ENCODE measurements at places on chromosomes 11 and 22. TPM values are rescaled to one million over a fixed set of nuclear protein-coding genes. Genes with fewer than 3 reads are reported as not detected.

DNA sequence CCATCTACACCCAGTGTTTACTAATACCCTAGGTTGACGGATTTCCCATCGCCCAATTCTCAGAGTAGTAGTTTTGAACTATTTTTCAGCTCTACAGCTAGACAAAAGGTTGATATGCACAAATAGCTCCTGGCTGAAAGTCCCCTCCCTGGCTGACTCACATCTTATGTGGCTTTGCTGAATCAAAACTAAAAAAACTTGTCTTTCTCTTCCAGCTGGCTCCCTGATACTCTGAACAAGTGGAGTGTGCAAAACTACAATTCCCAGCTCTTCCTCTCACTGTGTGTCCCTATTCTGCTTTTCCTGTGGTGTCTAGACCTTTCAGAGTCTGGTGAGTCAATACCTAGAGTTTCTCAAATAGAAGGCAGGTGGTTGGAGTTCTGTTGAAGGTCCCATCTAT lies 12.7 kb upstream of the LARGE1 start:
- no peak for DNase-seq

DNA sequence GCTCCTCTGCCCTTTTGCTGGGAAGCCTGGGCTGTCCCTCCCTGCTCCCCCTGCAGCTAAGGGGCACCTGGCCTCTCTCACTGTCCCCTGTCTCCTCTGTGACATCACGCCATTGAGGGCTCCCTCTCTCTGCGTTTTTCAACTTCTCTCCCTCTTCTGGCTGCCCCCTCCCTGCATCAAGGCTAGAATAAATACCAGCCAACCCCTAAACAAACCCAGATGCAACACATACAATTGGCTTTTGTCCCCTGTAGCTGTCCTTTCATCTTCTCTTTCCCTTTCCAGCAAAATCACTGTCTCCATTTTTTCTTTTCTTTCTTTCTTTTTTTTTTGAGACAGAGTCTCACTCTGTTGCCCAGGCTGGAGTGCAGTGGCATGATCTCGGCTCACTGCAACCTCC lies 3.3 kb upstream of the MIEF1 start:
- DNase-seq = no peak

GRCh38 chr11:44456544-44457300 lies 108.7 kb upstream of the CD82 start:
- DNase-seq = no peak

Gene INS
- total RNA-seq = not detected

DNA sequence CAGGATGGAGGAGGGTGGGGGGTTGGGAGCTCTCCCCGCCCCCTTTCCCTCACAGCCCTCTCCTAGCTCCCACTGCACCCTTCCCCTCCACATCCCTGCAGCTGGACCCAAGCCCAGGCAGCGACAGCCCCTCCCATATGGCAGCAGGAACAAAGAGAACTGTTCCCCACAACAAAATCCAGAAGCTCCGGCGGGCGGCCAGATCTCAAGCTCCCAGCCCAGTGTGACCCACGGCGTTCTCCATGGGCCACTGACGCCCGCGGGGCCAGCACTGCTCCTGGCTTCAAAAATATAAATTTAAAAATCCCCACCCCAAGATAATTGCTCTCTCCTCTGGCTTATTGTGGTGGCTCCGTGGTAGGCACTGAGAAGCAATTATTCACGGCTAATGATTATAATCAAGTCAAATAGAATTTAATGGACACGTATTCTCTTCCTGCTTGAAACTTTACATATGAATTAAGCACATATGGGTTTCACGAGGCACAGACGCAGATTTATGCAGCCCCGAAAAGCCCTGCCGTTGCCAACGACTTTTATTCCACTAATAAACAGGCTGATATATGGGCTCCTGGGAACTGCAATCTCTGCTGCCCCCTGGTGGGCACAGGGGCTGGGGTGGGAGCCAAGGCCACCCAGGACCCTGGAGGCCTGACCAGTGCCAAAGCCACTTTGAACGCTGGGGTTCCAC lies 17.5 kb downstream of the MACROD1 start:
- peak; percentile 68 for DNase-seq

DNA sequence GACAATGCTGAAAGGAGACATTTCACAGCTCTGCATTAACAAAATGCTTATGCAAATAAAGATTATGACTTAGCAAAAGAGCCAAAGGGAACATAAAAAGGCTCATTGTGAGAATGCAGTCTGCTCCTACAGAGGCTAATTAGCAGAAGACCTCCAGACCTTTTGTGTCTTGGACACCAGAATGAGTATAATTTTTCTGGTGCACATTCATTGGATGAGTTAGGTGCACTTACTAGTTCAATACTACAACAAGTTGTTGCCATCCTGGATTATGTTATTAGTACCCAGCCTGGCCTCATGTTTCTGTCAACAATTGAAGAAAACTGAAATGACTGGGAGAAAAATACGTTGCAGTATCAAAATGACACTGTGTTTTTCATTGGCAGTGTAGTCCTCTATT lies 613.2 kb upstream of the CHORDC1 start:
- DNase-seq = no peak

GRCh38 chr11:8342821-8343681 lies 79.4 kb upstream of the LMO1 start:
- no peak for DNase-seq

- peak; percentile 67 for DNase-seq
Measured at GRCh38 chr22:28855355-28856094, 27.8 kb upstream of the ZNRF3 start.

Gene BTBD18
- total RNA-seq = not detected

DNA sequence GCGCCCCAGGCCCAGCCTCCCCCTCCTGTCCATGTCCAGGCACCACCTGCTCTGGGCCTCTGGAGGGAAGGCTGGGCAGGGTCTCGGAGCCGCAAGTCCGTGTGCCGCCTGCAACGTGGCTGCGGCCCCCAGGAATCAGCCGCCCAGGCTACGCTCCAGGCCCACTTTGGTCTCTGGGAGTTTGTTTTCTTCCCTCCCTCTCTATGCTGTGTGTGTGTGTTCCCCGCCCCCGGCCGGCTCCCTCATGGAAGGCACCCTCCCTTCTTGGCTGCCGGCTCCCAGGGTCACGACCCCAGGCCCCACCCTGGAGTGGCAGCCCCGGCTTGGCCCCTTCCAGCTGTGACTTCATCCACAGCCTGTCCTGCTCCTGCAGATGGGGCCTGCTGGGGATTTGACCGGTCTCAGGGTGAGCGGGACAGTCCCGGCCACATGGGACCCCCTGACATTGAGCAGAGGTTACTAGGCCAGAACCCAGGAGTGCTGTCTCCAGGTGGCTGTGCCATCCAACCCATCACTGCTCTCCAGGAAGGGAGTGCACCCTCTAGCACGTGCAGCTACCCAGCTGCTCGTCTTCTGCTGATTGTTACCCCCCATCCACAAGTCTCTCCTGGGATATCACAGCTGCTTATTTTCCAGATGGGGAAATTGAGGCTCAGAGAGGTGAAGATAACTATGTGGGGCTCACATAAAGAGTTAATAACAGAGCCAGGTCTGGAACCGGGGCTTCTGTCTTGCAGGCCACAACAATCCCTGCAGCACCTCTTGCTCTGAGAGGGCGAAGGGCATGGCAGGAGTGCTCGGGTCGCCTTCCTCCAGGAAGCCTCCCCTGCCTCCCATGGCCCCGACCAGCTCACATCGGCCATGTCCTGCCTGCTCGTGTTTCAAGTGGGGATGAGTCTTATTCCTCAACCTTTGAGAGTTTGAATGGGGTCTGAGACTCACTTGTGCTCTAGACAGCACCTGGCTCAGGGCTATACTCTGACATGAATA lies 2.8 kb upstream of the LIF start:
- DNase-seq = no peak

DNA sequence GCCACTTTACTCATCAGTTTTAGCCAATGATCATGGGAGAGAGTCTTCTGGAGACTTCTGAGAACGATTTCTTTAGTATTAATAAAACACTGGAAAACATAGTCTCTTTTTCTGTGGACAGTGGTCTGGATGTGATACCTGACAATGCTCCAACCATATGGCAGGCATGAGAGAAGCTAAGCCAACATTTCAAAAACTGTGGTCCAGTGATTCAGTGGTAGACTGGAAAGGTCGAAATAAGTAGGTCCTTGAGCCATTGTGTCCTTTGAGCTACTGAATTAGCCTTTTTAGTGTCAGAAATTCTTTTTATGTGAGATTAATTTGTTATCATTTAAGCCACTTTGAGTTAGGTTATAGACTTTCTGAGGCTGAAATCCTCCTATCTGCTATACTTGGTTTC lies 197.7 kb upstream of the CTSC start:
- DNase-seq = no peak

DNA sequence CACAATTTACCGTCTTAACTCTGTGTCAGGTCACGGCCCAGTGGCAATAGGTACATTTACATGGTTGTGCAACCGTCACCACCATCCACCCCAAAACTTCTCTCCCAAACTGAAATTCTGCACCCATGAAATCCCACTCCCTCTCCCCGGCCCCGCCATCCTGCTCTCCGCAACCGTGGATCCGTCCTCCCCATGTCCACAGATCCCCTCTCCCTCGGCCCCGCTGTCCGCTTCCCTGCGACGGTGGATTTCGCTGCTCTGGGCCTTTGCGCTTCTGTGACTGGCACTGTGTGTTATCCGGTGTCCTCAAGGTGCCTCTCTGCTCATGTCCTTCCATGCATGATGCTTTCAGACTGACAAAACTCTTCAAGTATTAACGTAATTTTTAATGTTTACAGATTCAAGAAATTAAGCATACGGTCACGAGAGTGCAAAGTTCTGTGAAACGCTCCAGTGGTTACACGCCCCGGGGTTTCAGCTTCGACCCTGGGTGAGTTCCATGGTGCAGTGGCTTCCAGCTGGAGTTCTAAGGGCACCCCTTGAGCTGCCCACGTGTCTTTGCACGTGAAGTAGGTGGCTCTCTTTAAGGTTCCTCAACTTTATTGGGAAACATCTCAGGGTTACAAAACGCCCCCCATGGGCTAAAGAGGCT lies 76.4 kb downstream of the KCNQ1 start:
- no peak for DNase-seq

Gene CD6
- total RNA-seq = not detected

Gene IL17RA
- 11.9 TPM for total RNA-seq

GRCh38 chr11:3843326-3843725 lies 2.6 kb upstream of the RHOG start:
- DNase-seq = no peak

GRCh38 chr11:21109341-21109740 lies 440.0 kb downstream of the NELL1 start:
- no peak for DNase-seq

GRCh38 chr22:43502306-43502874 lies 90.6 kb downstream of the MPPED1 start:
- no peak for DNase-seq

Measured in MCF 10A (cell line).